AG10803 (cell line): ENCODE measurements at places on chromosomes 11 and 22.

- no peak for DNase-seq
These were observed 80.4 kb downstream of the SLC1A2 start for GRCh38 chr11:35338921-35339320.

- DNase-seq, result no peak
These were observed 13.3 kb downstream of the SLCO2B1 start for GRCh38 chr11:75163921-75164849.

DNA sequence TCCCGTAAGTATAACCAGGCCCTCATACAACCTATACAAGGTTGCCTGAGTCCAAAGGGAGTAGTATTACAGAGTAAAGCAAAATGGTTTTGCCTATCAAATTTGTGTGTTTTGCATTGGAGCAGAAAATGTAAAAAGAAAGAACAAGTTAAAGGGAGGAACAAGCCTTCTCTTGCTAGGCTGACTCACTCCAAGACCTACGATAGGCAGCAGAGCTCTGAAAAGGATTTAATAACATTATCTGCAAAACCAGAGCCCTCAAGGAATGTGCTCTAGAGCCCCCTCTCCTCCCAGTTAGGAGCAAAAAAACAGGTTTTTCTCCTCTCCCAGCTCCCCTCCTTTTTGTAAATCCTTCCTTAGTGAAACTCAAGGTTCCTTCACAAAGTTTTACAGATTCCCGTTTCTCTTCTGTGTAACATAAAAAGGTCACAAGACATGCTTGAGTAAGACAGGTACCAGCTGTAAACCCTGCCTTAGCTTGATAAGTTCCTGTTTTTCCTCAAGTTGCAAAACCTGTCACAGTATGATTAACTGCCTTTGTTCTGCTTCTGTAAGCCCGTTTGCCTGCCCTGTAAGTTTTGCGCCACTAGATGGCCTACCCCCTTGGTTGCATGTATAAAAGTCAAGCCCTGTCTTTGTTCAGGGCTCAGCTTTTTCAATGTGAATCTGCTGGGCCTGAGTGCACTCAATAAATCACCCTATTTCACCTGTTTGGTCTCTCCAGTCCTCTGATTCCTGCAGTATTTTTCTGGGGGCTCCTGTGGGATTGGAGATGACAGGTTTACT lies 498.2 kb downstream of the KCNA4 start:
- no peak for DNase-seq

DNA sequence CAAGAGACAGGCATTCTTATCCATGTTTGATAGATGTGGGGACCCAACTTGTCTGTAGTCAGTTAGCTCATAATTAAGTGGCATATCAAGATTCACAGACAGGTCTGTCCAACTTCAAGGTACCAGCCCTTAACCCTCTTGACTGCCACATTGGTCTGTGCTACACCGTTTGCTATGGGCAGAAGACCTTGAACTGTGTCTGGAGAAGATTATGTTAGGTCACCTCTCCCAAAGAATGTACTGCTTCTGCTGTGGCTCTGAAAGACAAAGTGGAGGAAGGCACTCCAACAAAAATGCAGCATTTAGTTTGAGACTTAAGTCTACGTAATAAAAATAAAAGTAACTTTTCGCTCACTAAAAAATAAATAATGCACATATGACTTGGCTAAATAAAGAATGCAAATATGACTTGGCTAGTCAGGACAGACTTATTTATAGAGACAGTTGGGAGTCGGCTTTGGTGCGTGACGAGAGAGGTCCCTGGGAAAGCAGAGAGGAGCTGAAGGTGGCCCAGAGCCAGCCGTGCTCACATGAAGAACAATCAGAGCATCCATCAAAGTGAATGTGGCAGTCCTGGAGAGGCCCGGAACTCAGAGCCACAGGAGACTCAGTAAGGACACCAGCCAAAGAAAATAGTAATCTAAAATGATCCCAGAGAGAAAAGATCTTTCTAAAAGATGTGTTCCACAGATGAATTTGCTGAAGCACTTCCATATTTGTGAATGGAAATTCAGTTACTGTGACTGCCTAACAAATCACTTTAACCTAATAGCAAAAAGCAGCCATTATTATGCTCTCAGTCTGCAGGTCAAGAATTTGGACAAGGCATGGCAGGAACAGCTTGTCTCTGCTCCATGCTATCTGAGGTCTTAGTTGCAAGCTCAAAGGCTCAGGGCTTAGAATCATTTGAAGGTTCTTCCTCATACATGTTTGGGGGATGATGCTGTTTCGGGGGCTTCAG lies 35.0 kb downstream of the CWC15 start:
- peak; percentile 94 for DNase-seq

GRCh38 chr22:49183826-49184216 lies 643.9 kb downstream of the BRD1 start:
- DNase-seq, result no peak

GRCh38 chr11:130813196-130813595 lies 103.1 kb downstream of the SNX19 start:
- DNase-seq, result no peak

- DNase-seq, result no peak
These were observed 1.4 kb downstream of the GAL3ST1 start for GRCh38 chr22:30572840-30573593.

GRCh38 chr11:96185220-96185768 lies 157.7 kb downstream of the MAML2 start:
- no peak for DNase-seq

DNA sequence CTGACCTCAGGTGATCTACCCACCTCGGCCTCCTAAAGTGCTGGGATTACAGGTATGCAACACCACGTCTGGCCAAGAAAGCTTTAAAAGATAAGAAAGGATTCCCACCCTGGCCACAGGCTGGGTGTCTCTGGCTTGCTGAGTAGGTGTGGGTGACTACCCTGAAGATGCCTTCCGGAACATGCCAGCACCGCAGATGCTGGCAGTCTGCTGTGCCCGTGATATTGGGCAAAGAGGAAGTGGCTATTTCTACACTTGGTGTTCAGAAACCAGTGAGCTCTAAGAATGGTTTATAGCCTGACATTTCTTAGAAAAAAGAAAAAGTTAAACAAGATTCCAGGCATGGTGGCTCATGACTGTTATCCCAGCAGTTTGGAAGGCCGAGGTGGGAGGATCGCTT lies 6.1 kb downstream of the MRPL11 start:
- DNase-seq, result no peak

DNA sequence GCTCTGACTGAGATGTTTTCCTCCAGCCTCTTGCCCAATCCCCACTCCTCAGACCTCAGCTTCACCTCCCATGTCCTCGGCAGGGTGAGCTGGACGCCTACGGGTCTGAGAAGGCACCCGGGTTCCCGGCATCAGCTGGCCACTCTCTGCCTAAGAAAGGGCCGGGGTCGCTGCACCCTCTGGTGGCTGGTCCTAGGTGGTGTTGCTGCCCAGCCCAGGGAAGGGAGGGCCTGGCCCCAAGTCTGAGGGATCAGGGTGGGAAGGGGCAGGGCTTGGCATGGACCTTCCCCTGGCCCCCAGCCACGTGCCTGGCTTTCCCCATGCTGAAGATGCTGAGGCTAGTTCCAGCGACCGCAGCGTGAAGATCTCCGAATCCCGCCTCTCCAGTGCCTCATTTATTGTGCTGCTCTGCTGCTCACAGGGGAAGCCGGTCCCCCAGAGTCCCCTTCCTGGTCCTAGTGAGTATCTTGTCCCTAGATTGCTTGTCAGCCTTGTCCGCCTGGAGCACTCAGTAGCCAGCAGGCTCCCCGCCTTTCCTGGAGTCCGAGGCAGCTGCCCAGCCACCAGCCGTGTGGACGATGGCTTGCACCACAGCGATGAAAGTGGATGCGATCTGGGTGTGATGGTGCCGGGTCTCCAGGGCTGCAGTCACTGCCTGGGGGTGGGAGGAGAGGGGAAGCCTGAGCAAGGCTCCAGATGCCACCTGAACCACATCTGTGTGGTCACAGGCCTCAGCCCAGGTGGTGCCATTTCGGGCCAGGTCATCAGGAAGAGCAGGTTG lies 2.9 kb upstream of the GGT5 start:
- peak; percentile 94 for DNase-seq

GRCh38 chr11:70525006-70525405 lies 126.7 kb downstream of the CTTN start:
- DNase-seq, result no peak

DNA sequence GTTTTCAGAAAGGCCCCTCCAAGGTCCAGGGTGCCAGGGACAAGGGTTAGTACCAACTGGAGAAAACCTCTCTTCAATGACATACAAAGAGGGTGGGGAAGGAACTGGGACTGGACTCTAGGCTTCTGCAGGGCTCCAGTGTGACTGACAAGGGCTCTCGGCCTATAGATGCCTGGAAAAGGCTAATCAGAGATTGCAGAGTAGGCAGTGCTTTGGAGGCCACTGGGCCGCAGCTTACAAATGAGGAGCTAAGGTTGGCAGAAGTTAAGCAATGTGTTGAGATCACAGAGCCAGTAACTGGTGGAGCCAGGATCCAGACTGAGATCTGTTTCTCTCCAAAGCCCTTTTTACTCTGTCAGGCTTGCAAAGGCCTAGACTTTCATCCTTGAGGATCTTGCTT lies 7.4 kb upstream of the DGKZ start:
- no peak for DNase-seq

DNA sequence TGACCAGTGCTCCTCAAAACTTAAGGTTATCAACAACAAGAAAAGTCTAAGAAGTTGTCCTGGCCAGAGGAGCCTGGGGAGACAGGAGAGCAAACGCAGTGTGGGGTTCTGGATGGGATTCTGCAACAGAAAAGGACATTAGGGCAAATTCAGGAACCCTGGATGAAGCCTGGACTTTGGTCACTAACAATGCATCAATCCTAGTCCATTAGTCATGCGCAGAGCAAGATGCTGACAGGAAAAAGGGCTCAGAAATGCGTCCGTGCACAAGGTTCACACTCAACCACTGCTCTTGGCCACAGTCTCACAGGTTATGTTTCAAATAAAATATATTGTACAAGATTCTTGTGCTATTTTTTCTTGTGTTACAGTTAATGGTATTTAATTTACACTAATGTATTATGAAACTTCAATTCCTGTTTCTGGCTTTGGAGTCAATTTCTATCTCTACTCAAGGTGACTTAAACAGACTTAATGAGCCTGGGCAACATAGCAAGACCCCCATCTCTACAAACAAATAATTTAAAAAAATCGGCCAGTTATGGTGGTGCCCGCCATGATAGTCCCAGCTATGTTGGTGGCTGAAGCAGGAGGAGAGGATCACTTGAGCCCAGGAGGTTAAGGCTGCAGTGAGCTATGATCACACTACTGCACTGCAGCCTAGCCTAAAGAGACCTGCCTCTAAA lies 13.6 kb downstream of the GNB1L start:
- DNase-seq, result no peak

DNA sequence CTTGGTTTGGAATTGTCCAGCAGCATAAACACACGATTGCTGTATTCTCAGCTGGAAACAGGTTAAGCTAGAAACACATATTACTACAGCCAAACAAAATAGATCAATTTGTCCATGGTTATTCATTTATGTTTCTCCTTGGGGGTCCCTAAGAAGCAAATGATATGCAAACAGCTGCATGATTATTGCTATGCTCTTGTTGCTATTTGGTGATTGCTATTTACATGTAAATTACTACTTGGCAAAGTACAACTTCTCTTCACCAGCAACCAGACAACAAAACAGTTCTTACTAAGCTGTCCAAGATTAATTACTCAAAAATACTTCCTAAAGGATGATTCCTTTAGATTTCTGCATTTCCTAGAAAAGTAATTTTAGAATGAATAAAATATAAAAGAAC lies 567.9 kb upstream of the ARHGAP42 start:
- no peak for DNase-seq

- no peak for DNase-seq
These were observed 45.7 kb downstream of the PACS1 start for GRCh38 chr11:66115638-66116301.

- peak; percentile 80 for DNase-seq
These were observed 23.8 kb downstream of the CD82 start for GRCh38 chr11:44589301-44589700.

GRCh38 chr11:109859045-109859724 lies 234.0 kb upstream of the ZC3H12C start:
- DNase-seq, result peak; percentile 56

DNA sequence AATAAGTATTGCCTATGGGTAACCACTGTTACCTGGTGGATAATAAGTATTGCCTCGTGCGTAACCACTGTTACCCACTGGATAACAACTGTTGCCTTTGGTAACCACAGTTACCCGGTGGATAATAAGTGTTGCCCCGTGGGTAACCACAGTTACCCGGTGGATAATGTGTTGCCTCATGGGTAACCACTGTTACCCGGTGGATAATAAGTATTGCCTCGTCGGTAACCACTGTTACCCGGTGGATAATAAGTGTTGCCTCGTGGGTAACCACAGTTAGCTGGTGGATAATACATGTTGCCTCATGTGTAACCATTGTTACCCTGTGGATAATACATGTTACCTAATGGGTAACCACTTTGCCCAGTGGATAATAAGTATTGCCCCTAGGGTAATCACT lies 9.8 kb upstream of the NXPE4 start:
- DNase-seq, result no peak

DNA sequence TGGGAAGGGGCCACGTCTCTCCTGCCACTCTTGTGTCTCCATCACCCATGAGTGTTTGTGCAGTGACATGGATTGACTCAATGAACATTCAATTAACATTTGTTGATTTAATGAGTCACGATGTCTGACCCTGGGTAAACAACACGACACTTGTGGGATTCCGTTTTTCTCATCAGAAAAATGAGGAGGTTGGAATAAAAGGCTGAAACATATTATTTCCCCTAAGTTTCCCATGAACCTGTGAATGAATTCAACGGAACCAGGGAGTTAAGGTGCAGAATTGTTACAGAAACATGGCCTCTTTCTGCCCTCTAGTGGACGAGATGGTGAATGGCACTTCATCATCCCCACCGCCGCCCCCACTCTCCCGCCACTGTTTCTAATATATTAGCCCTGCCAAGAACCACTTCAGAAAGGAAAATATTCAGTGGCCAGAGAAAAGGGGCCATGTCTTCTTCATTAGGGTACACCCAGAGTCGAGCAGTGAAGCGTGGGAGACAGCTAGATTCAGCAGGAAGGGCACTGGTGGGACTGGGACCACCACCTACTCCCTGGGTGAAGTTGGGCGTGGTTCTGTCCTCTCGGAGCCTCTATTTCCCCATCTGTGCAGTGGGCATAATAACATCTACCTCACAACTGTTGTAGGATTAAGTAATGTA lies 46.3 kb upstream of the SYT13 start:
- DNase-seq, result peak; percentile 23

GRCh38 chr22:23240639-23241389 lies 60.5 kb downstream of the BCR start:
- DNase-seq, result no peak

GRCh38 chr11:129375751-129376657 lies at the start of gene BARX2:
Gene BARX2, plus strand, starts transcription at chr11:129375848. Its CDS starts 188 bp downstream, at chr11:129376036.
- peak; percentile 40 for DNase-seq
